Natural killer cell treated with Interleukin-12 subunit alpha and Interleukin-12 subunit beta and Interleukin-15 and Interleukin-18, amount 100 ng/mL, for 72 hours (primary cell): ENCODE measurements at places on chromosomes 13 and 19. TPM values are rescaled to one million over a fixed set of nuclear protein-coding genes. Genes with fewer than 3 reads are reported as not detected.

DNA sequence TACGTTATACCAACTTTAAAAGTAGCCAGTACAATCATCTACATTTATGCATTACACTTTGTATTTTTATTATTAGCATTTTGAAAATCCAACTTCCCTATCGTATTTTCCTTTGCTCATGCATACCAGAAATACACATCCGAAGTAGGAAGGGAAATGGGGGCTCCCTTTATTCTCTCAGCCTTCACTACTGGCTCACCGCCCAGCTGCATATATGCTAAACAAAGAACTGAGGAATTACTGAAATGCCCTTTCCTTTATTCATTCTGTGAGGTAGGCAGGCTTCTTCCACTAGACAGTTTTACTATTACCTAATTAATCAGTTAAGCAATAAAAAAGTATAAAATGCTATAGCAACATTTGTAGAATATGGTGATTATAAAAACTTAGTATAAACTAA lies 291.6 kb downstream of the KLF12 start:
- H3K4me1 ChIP-seq: peaks cover 21% of the 10 kb centered on the region
- H3K27me3 ChIP-seq: no peaks in the 10 kb centered on the region
- no peak overlapping the region for H3K4me3 ChIP-seq
- no peak overlapping the region for H3K27ac ChIP-seq
- DNase-seq: no peak

GRCh38 chr19:44640518-44640917 lies 3.2 kb upstream of the PVR start:
- no peaks in the 10 kb centered on the region for H3K4me1 ChIP-seq
- peaks cover under 1% of the 10 kb centered on the region for H3K27me3 ChIP-seq

The NMRK2 gene
- not detected for total RNA-seq

- H3K27ac ChIP-seq: no peak overlapping the region
- H3K36me3 ChIP-seq: peaks cover 5% of the 10 kb centered on the region
- H3K27me3 ChIP-seq: peaks cover 2% of the 10 kb centered on the region
- no peak overlapping the region for H3K4me3 ChIP-seq
Measured at GRCh38 chr19:28394725-28395124, 818.2 kb downstream of the UQCRFS1 start.

DNA sequence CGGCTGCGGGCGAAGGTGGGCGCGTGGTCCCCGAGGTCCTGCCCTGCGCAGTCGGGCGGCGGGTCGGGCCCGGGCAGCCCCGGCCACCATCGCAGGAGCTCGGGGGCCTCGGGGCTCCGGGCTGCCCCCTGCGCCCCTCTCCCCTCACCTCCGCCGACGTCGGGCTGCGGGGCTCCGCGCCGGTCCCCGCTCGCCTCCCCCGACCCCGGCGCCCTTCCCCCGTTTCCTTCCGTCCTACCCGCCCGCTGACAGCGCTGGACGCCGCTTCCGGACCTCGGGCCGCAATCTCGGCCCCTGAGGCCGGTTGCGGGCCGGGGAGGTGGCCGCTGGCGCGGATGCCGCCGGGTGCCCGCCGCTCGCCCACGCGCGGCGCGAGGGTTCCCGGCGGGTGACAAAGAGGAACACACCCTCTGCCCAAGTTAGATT lies 720 bp downstream of the FARP1 start:
- peak overlapping the region; percentile 39 for H3K4me3 ChIP-seq
- H3K4me1 ChIP-seq: peaks cover 9% of the 10 kb centered on the region

The KLK14 gene
- total RNA-seq: 2.2 TPM

The PSG1 gene
- total RNA-seq: not detected

DNA sequence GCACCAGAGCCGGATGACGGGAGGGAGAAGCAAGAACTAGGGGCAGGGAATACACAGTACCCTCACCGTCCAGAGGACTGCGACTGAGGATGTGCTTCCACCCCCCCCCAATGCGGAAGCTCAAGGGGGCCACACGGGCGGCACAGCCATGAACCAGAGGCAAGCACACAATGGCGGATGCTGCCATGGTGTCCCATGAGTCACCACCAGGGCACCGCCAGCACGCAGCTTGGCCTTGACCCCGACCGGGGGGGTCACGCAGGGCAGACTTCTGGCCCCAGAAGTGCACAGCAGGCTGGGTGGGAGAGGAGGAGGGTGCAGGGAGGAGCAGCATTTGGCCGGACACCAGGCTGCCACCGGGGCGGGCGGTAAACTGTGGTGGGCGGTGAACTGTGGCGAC lies 83.5 kb upstream of the ZNF254 start:
- H3K4me1 ChIP-seq: no peaks in the 10 kb centered on the region
- H3K4me3 ChIP-seq: no peak overlapping the region
- DNase-seq: no peak
- H3K36me3 ChIP-seq: no peaks in the 10 kb centered on the region

DNA sequence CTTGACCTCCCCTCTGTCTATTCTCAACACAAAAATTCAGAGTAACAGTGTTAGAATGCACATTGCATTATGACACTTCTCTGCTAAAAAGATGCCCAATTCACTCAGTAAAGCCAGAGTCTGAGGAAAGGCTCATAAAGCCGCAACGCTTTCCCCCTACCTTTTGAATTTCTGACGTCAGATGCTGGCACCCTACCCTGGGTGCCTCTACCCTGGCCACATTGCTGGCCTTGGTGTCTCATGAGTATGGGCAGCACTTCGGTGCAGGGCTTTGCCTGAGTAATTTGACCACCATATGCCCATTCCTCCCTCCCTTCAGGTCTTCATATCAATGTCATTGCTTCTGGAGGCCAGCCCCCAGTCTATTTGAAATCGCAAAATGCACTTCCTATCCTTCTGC lies 229.3 kb downstream of the MYO16 start:
- no peaks in the 10 kb centered on the region for H3K27me3 ChIP-seq
- no peaks in the 10 kb centered on the region for H3K4me1 ChIP-seq
- no peaks in the 10 kb centered on the region for H3K36me3 ChIP-seq
- no peak for DNase-seq
- H3K4me3 ChIP-seq: no peak overlapping the region

GRCh38 chr19:38203197-38203596 lies 20.8 kb downstream of the DPF1 start:
- no peak overlapping the region for H3K27ac ChIP-seq
- H3K4me1 ChIP-seq: peaks cover 4% of the 10 kb centered on the region
- H3K4me3 ChIP-seq: no peak overlapping the region
- no peak for DNase-seq
- H3K36me3 ChIP-seq: peaks cover 6% of the 10 kb centered on the region
- H3K27me3 ChIP-seq: no peaks in the 10 kb centered on the region
